ENCODE measurements at places on chromosomes 6 and 20. TPM values are rescaled to one million over a fixed set of nuclear protein-coding genes. Genes with fewer than 3 reads are reported as not detected.

The TCP11 gene
- not detected for polyA plus RNA-seq

The PPP1R3D gene
- 2.6 TPM for polyA plus RNA-seq

DNA sequence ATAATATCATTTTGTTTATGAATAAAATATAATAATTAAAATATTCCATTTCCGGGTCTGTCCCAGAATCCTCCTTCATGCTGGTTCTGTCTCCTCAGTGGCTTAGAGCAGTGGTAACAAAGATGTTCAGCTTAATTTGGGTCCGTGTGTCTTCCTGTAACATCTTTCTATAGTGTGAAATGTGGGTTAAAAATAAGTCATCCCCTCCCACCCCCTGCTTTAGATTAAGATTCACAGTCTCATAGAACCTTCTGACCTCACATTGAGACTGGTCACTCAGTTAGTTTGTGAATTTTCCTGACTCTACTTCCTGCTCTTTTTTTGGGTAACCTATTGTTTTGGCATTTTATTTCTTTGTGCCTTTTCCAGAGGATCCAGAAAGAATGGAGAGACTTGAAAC, 55.2 kb downstream of the SLX4IP start:
- DNase-seq: no peak

- DNase-seq: no peak
These were observed 181.0 kb downstream of the COL12A1 start for GRCh38 chr6:75024828-75025227.

DNA sequence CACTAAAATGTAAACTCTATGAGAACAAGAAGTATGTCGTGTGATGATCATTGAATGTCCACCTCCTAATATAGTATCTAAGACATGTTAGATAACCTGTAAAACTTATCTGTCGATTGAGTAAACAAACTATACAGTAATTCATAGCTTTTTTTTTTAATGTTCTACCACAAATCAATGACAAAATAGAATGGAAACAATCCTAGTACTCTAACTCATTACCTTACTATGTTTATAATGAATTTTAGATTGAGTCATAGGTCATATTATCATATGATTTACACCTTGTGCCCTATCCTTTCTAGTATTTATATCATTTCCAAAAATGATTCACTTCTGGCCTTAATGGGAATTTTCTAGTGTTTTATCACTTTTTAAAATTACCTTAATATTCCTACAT, 6.1 kb downstream of the VTA1 start:
- no peak for DNase-seq

All from pancreas (tissue), 10 donors.